NCI-H1417 treated with DMSO at 0.1 percent for 48 hours (cell line): ENCODE measurements at places on chromosomes 13 and 19.

DNA sequence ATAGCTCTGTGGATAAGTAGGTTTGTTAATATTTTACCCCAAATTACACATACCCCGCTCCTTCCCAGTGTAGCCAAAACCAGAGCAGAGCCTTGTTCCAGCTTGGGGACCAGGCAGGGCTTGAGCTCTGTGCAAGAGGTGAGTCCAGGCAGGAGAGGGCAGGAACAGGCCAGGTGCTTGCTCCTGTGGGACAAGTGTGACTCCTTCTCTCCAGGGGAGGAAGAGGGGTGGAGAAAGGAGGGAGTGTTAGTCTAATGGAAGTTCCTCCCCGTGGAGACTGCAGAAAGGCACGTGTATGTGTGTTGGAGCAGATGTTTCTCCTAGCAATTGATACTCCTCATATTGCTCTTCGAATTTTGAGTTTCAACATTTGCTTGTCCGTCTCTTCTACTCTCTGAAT is 201.0 kb downstream of the FGF9 start:
- no peak for DNase-seq

DNA sequence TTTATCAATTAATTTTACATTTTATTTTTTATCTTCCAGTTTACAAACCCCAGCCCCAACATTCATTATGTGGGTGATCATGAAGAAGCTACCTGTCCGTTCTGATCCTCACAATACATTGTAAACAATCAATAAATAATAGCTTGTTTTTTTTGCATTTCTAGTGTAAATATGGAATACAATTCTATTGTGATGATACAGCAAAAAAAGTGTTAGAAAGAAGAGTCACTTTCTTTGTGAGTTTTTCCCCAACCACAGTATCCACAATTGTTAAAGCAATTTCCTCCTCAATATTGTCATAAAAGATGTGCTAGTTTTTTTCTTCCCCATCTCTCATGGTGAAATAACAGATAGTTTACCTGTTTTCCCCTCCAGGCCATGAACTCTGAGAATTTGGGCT is 30.3 kb upstream of the ZNF835 start:
- no peak for DNase-seq

DNA sequence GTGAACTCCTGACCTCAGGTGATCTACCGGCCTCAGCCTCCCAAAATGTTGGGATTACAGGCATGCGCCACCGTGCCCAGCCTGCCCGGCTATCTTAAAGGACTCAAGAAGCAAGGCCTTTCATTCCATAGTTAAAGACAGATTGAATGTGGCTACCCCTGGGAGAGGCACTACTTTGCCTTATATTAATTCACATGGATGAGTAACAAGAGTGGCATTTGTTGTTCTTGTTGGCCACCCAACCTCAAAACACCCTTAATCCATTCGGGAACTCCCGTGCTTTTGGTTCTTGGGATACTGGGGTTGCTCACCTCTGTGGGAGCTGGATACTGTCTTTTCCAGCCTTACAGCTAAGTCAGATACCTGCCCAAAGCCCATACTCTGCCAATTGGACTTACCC is 34.4 kb upstream of the ABCC4 start:
- DNase-seq = no peak

DNA sequence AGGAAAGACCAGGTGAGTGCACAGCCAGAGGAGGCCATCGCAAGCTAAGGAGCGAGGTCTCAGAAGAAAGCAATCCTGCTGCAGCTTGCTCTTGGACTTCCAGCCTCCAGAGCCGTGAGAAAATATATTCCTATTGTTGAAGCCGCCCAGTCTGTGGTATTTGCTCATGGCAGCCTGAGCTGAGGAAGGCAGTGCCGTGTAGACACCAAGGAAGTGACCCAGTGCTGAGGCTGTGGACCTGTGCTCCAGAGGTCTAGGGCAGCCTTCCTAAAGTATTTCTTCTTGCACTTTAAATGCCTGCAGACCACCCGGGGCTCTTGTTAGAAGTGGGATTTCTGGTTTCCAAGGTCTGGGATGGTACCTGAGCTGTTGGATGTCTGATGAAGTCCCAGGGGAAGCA is 158.5 kb upstream of the KL start:
- no peak for DNase-seq

DNA sequence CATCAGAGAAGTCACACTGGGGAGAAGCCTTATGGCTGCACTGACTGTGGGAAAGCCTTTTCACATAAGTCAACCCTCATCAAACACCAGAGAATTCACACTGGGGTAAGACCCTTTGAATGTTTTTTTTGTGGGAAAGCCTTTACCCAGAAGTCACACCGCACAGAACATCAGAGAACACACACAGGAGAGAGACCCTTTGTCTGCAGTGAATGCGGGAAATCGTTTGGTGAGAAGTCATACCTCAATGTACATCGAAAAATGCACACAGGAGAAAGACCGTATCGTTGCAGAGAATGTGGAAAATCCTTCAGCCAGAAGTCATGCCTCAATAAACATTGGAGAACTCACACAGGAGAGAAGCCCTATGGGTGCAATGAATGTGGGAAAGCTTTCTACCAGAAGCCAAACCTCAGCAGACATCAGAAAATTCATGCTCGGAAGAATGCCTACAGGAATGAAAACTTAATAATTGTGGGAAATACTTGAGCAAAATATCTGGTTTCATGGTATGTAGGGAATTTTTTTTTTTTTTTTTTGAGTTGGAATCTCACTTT is 30.7 kb downstream of the ZNF793 start:
- DNase-seq = no peak

DNA sequence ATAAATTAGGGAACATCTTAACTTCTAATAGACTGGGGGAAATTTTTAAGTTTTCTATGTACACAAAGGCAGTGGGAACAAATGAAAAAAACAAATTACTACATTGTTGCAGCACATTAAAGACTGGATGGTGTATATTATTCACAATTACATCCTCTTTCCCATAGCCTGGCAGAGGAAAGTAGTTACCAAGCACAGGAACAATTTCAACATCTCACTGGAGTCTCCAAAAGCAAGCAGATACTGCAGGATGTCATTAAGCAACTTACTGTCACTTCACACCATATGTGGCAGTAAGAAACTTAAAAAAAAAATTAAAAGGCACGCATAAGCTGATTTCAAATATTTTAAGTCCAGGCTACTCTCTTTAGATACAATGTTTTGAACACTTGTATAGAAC is 6.4 kb upstream of the EFNB2 start:
- DNase-seq = no peak

- DNase-seq = no peak
Measured at GRCh38 chr19:17389957-17390664, 3.9 kb downstream of the CCDC194 start.

GRCh38 chr13:19818223-19818842 is 35.6 kb upstream of the PSPC1 start:
- DNase-seq = no peak

GRCh38 chr13:33076001-33076992 is 60.1 kb downstream of the KL start:
- DNase-seq = no peak

DNA sequence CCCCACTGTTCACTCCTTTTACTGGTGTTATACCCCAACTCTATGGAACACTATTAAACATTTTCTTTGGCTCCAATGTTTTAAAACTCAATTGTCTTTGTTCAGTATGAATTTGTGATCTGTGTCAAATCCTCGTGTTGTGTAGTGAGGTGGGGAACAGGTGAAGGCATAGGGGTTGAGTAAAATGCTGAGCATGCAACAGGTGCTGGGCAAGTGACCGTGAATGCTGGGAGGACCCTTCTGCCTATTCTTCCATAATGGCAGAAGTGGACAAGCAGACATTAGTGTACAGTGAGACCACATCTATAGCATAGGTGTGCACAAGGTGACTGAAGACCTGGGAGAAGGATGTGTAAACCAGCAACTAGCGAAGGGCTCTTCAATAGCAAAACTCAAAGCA is 1188.0 kb downstream of the UQCRFS1 start:
- no peak for DNase-seq

- no peak for DNase-seq
Measured at GRCh38 chr13:40671956-40672764, 5.7 kb upstream of the FOXO1 start.

DNA sequence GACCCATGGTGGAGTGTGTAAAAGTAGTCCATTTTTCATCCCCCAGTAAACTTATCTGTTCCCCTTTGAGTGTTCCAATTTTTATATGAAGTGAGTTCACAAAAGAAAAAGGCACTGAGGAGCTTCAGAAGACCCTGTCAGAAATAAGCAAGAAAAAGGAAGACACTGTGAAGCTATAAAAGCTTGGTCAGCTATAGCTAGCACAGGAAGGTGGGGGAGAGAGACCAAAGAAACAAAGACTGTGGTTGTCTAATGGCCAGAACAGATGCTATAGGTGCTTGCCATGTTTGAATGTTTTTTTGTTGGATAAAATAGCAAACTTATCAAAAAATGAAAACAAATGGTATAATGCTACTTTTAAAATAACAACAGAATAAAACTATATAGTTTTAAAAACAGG is 46.5 kb downstream of the RCBTB2 start:
- no peak for DNase-seq

DNA sequence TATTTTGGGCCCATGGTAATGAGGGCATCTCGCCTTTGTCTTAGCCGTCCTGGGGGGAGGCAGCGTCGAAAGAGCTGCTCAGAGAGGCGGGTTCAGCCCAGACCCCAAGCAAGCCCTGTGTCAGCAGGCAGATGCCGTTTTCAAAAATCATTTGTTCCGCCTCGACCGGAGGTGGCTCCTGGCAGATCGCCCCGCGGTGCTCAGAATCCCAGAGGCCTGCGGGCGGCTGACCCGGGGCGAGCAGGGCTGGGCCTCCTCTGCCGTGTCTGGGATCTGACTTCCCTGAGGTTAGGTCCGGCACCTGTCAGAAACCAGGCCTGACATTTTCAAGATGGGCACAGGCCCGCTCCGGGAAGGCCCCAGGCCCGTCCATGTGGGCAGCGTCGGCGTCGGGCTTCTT is 36.1 kb downstream of the CRTC1 start:
- DNase-seq = no peak

GRCh38 chr13:73428706-73429105 is 369.9 kb downstream of the KLF5 start:
- DNase-seq = no peak

- no peak for DNase-seq
Measured at GRCh38 chr19:28130066-28130511, 1082.9 kb downstream of the UQCRFS1 start.

DNA sequence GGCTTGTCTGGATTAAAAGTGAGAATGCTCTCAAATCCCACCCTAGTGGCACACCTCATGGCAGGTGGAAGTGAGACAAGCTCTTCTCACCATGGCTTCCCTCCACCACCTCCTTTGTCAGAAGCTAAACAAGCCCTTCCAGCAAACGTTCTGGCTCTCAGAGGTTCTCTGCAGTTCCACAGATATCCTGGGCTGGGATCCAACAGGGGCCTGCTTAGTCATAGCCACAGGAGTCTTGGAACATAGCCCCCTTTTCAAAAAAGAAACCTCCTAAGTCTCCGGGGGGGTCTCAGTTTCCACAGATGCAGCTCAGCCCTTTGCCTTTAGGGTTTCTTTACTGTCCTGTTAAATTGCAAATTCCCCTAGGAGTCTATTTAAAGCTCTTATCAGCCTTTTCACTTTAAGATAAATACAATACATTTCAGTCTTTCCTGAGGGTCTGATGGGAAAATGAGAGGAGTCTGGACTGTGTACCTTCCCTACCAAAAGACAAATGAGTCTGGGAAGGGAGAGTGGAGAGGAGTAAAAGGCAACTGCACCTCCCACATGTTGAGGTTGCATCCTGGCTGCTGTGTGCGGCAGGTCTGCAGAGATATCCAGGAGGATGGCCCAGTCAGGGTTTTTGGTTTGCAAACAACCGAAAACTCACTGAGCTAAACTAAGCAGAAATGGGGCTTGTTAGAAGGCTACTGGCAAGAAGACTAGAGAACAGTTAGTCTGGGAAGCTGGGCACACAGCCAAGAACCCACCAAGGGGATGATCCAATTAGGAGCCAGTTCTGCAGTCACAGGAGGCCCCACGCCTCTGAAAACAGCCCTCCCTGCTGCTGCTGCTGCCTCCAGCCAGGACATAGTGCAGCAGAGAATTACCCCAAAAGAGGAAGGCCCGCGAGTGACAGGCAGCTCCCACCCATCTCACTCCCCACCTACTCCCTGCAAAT is 41.4 kb upstream of the SERP2 start:
- no peak for DNase-seq

DNA sequence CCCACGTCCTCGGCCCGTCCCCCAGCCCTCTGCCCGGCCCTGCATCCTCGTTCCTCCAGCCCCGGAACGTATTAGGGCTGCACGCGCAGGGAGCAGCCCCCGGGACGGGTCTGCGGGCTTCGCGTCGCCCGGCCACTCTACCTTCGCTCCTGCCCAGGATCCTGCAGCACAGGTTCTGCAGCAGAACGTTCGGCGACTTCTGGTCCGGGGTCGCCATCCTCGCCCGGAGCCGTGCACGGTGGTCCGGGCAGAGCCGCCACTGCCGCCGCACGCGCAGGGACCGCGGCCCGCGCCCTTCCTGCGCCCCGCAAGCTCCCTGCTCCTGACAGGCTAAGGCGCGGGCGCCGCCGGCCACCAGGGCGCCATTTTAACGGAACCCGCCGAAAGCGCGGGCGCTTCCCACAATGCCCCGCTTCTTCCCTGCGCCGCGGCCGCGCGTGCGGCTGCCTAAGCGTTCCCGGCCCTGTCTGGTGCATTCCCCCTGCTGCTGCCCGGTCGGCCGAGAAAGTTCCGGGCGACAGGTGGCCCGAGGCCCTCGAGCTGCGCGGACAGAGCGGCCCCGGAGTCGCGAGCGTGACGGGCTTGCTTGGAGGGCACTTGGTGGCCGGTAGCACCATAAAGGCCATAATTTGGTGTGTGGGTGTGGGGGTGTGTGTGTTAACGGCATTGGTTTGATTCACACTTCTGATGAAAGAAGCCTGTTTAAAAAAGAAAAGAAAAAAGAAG is at the start of gene TUBGCP3:
Gene TUBGCP3, minus strand, starts transcription at position 390 of the 726 bp plus-strand sequence. Its CDS starts 173 bp downstream, at position 217.
- DNase-seq = peak; percentile 74

DNA sequence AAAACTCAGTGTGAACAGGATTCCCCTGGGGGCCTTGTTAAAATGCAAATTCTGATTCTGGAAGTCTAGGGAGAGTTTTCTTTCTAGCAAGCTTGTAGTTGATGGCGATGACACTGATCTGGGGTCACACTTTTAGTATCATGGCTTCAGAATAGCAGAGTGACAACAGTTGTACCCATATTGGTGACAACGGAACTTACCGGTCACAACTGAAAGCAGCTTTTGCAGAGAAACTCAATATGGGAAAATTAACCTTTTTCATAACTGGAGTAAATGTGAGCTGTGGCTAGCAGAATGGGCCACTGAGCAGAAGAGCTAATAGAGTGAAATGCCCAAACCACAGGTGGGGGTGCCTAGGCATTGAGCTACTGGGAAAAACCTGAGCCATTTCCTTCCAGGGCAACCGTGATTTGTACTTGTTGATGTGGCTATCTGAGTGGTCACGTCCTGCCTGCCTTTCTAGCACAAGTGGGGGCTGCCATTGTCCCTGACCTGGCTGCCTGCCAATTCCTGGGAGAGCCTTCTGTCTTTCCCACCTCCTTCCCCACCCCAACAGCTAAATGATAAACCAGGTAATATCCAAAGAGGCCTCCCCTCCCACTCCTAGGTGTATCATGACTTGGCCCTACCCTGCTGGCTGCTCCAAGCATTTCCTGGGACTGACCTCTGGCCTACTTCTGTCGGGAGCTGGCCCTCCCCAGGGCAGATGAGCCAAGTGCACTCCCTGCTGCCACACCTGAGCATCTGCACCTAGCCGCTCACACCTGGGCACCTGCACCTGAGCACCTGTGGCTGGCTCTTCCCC is 1.7 kb upstream of the SLC10A2 start:
- DNase-seq = peak; percentile 32
